ENCODE measurements at places on chromosomes 1 and 21.
A peak's percentile ranks its signal among the peaks of the same experiment; 100 is the strongest.

DNA sequence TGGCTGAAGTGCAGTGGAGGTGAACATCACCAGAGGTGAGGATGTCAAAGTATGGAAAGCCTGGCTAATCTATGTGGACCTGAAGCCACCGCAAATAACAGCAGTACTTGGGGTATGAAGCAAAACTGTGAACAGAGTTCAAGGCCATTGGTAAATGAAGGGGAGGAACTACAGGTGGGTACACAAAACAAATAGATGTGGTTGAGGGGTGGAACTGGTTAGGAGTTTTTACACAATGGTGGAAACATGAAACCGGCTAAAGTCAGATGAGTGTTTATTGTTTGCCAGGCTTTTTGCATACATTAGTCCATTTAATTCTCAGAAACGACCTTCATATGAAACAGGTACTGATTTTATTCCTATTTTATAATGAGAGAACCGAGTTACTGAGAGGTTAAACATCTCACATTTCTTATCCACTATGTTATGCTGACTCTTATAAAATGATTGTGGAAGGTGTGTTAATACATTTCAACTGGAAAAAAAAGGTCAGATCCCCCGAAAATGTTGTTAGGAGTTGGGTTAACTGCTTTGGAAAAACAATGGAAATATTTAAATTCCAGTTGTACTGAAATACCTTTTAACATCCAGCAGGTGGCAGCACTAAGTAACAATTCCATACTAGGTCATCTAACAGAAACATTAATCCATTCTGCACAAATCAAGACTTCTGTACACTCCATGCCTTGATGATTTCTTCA, 44.3 kb upstream of the GTF2B start:
- no peaks in the 10 kb centered on the region for H3K4me1 ChIP-seq
- H3K27ac ChIP-seq: no peak overlapping the region
- no peaks in the 10 kb centered on the region for H3K27me3 ChIP-seq

GRCh38 chr21:41920476-41920875, 33.3 kb downstream of the C2CD2 start:
- peaks cover 53% of the 10 kb centered on the region for H3K4me1 ChIP-seq
- peaks cover 30% of the 10 kb centered on the region for H3K36me3 ChIP-seq
- peak overlapping the region; percentile 45 for H3K27ac ChIP-seq
- no peaks in the 10 kb centered on the region for H3K27me3 ChIP-seq

DNA sequence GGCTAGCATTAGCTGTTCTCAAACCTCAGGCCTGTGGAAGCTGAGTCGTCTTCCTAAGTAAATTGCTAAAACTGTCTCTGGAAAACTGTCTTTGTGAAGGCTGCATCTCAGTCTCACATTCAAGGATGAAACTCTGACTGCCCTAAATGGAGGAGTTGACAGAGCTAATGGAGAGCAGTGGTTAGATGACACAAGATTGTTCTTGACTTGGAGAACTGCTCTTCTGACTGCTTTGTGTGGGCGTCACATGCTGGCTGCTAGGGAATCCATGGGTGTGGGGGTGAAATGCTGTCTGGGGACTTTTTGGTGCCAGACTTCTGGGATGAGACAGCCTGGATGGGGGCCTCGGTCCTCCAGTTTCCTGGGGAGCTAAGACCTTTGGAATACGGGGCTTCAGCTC, 24.5 kb upstream of the TSPAN2 start:
- H3K4me1 ChIP-seq: peaks cover 9% of the 10 kb centered on the region
- no peak overlapping the region for H3K27ac ChIP-seq
- H3K27me3 ChIP-seq: no peaks in the 10 kb centered on the region
- H3K4me3 ChIP-seq: no peak overlapping the region

GRCh38 chr1:32685498-32685897, 17.1 kb downstream of the SYNC start:
- no peak overlapping the region for H3K4me3 ChIP-seq
- no peaks in the 10 kb centered on the region for H3K4me1 ChIP-seq
- H3K27me3 ChIP-seq: no peaks in the 10 kb centered on the region
- H3K27ac ChIP-seq: no peak overlapping the region
- no peak for DNase-seq

- H3K27ac ChIP-seq: no peak overlapping the region
- H3K4me3 ChIP-seq: no peak overlapping the region
- no peaks in the 10 kb centered on the region for H3K4me1 ChIP-seq
- H3K27me3 ChIP-seq: no peaks in the 10 kb centered on the region
- no peak for DNase-seq
- H3K36me3 ChIP-seq: peaks cover 12% of the 10 kb centered on the region
Measured at GRCh38 chr1:204591473-204592090, 75.4 kb downstream of the MDM4 start.

- no peaks in the 10 kb centered on the region for H3K27me3 ChIP-seq
- no peak overlapping the region for H3K27ac ChIP-seq
- no peaks in the 10 kb centered on the region for H3K36me3 ChIP-seq
- no peak overlapping the region for H3K4me3 ChIP-seq
- DNase-seq: no peak
Measured at GRCh38 chr1:72954943-72955342, 672.6 kb upstream of the NEGR1 start.

- no peaks in the 10 kb centered on the region for H3K4me1 ChIP-seq
- H3K27ac ChIP-seq: no peak overlapping the region
- H3K36me3 ChIP-seq: no peaks in the 10 kb centered on the region
- no peak overlapping the region for H3K4me3 ChIP-seq
Measured at GRCh38 chr1:208324005-208324404, 79.8 kb upstream of the PLXNA2 start.

- H3K4me1 ChIP-seq: no peaks in the 10 kb centered on the region
- H3K27me3 ChIP-seq: no peaks in the 10 kb centered on the region
- H3K27ac ChIP-seq: no peak overlapping the region
- H3K36me3 ChIP-seq: no peaks in the 10 kb centered on the region
- no peak overlapping the region for H3K4me3 ChIP-seq
Measured at GRCh38 chr21:29712818-29713217, 227.0 kb downstream of the GRIK1 start.

- peaks cover 15% of the 10 kb centered on the region for H3K36me3 ChIP-seq
- peak overlapping the region; percentile 2 for H3K27ac ChIP-seq
- no peak overlapping the region for H3K4me3 ChIP-seq
- DNase-seq: no peak
- peaks cover 20% of the 10 kb centered on the region for H3K4me1 ChIP-seq
Measured at GRCh38 chr1:176183618-176184017, 23.5 kb downstream of the COP1 start.

GRCh38 chr1:205565799-205566198, 61.3 kb downstream of the CDK18 start:
- H3K27me3 ChIP-seq: peaks cover 24% of the 10 kb centered on the region
- no peak overlapping the region for H3K4me3 ChIP-seq
- no peak overlapping the region for H3K27ac ChIP-seq
- H3K36me3 ChIP-seq: no peaks in the 10 kb centered on the region

DNA sequence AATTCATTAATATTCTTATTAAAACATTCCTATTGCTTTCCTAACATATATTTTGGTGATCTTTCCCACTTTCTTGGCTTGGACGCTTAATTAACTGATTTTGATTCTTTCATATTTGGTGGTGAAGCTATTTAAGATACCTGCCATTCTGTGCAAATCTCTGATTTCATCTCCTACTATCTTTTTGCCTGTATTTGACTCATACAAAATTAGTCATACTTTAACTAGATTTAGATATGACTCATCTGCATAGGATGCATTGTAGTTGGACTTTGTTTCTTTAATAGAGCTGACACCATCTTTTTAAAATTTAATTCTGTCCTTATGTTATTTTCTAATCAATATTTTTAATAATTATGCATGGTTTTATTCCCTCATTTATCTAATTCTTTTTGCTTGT, 93.8 kb upstream of the PLPPR4 start:
- DNase-seq: no peak
- no peak overlapping the region for H3K4me3 ChIP-seq
- H3K36me3 ChIP-seq: no peaks in the 10 kb centered on the region
- H3K27me3 ChIP-seq: no peaks in the 10 kb centered on the region
- no peak overlapping the region for H3K27ac ChIP-seq
- H3K4me1 ChIP-seq: no peaks in the 10 kb centered on the region

DNA sequence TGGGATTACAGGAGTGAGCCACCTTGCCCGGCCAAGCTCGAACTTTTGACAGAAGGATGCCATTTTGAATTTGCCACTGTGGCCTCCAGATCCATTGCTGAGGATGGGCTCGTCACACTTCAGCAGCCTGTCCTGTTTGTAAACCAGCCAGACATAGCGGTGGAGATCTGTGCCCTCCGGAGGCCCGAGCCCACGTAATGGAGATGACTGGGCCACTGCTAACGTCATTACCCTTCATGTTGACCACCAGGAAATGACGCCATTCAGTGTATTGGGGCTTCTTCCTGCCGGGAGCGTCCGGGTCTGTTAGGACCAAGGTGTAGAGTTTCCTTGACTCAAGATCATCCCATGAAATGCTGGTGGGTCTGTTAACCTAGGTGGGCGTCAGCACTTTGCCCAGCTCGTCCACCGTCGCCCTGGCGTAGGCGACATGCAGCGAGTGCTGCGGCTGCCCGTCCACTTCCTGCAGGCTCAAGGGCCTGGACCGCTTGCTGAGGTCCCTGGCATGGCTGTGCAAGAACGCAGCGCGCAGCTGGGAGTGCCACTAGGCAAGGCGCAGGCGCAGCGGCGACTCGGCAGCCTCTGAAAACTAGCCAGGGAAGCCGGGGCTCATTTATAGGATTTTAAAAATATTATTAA, 40.8 kb downstream of the PTPRC start:
- H3K27ac ChIP-seq: peak overlapping the region; percentile 87
- no peaks in the 10 kb centered on the region for H3K27me3 ChIP-seq
- DNase-seq: peak; percentile 86
- H3K4me3 ChIP-seq: no peak overlapping the region
